ENCODE measurements at places on chromosomes 12 and 14.

GRCh38 chr12:109504068-109504467 is 26.6 kb downstream of the UBE3B start:
- no peaks in the 10 kb centered on the region for H3K4me1 ChIP-seq
- H3K27me3 ChIP-seq: no peaks in the 10 kb centered on the region
- no peak for DNase-seq
- H3K27ac ChIP-seq: no peak overlapping the region
- H3K36me3 ChIP-seq: peaks cover 98% of the 10 kb centered on the region

DNA sequence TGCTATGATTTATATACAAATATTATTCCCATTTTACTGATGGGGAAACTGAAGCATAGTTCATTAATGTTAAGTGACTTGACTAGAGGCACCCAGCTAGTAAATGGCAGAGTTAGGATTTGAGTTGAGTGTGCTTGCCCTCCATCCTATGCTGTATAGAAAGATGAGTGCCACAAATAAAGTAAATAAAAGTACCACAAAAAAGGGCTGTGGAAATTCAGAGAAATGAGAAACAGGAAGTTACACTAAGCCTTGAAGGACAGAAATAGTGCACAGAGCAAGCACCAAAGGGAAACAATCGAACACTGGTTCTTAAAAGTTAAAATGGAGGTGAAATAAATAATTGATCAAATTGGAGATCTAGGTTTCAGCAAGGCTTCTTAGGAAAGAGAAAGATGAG is 9.2 kb upstream of the ABCD2 start:
- no peak overlapping the region for H3K27ac ChIP-seq
- H3K27me3 ChIP-seq: no peaks in the 10 kb centered on the region
- no peaks in the 10 kb centered on the region for H3K4me1 ChIP-seq
- DNase-seq: no peak
- H3K4me3 ChIP-seq: no peak overlapping the region
- H3K36me3 ChIP-seq: no peaks in the 10 kb centered on the region

DNA sequence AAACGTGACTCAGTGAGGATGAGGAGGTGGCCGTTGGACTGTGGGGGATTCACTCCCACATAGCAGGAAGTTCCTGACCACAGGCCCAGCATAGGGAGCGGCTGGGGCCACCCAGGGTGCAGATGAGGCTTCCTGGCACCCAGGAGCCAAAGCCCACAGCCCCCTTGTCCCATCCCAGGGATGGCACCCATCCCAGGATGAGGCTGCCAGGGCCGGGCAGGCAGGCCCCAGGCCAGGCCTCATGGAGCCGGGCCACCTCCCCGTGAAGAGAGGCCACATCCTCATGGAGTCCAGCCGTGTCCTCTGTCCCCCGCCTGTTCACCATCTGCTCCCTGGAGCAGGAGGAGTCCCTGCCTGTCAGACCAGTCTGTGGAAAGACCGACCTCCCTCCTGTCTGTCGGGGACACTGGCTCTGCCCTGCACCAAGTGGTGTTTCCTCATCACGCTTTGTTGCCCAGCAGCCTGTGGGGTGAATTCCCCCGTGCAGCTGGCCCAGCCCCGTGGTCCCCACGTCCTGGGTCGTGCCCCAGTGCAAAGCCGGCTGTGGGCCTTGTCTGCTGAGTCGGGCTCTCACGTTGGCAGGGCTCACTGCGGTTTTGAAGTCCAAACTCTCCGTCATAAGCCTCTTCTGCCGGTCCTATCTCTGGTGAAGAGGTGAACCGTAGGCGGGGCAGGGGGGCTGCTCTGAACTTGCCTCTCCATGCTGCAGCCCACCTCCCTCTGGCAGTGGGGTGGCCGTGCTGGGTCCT is 24.5 kb downstream of the MMP17 start:
- no peak overlapping the region for H3K4me3 ChIP-seq
- no peaks in the 10 kb centered on the region for H3K36me3 ChIP-seq
- H3K27ac ChIP-seq: no peak overlapping the region
- DNase-seq: no peak

GRCh38 chr12:110581931-110582275 is 1.2 kb downstream of the PPTC7 start:
- H3K4me3 ChIP-seq: peak overlapping the region; percentile 96
- H3K27me3 ChIP-seq: no peaks in the 10 kb centered on the region
- no peak for DNase-seq
- peaks cover 9% of the 10 kb centered on the region for H3K4me1 ChIP-seq

DNA sequence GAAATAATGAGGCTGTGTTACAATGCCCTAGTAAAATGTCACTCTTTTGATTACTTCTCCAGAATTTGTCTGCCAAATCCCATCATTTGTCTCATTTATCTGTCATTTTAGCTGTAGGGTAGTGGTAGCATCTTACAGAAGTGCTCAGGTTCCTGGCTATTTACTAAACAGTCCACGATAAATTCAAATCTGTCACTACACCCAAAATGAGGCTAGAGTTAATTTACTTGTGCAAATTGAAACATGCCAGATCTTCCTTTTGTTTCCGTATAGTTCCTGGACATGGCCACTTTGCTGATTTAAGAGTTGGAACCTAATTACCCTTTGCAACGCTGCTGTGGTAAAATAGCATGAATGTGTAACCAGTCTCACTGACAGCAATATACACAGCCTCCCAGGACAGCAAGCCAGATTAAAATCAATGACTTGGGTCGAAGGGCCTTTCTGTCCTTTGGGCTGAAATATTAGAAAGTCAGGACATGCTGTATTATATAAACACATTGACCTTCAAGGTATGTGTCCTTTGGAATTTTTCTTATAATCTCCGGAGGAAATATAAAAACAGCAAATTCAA is 485.4 kb downstream of the MDGA2 start:
- H3K27me3 ChIP-seq: no peaks in the 10 kb centered on the region
- H3K36me3 ChIP-seq: no peaks in the 10 kb centered on the region
- no peak overlapping the region for H3K27ac ChIP-seq
- DNase-seq: no peak
- no peak overlapping the region for H3K4me3 ChIP-seq

GRCh38 chr12:18171571-18171970 is 81.6 kb upstream of the RERGL start:
- no peak for DNase-seq
- H3K4me3 ChIP-seq: no peak overlapping the region
- no peaks in the 10 kb centered on the region for H3K4me1 ChIP-seq

DNA sequence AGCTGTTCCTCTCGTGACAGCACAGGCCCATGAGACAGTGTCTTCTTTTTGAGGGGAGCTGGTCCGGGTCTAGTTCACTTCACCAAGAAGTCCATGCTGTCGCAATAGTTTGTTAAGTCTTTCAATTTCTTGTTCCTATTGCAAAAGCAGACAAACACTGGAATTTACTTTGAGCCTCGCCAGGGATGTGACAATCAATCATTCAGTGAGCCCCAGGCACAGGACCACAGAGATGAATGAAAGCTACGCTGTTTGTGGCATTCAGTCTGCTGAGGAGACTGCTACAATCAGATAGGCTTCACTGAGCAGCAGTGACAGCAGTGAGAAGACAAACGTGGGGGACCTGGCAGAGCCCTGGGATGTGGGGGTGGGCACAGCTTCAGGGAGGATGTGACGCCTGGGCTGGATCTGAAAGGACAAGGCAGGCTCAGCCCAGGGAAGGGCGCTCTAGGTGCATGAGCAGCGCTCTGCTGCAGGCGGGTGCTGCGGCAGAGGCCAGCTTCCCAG is 35.5 kb downstream of the TCTN1 start:
- H3K4me3 ChIP-seq: no peak overlapping the region
- peaks cover 10% of the 10 kb centered on the region for H3K36me3 ChIP-seq
- H3K4me1 ChIP-seq: peaks cover 2% of the 10 kb centered on the region
- DNase-seq: no peak
- H3K27me3 ChIP-seq: no peaks in the 10 kb centered on the region

DNA sequence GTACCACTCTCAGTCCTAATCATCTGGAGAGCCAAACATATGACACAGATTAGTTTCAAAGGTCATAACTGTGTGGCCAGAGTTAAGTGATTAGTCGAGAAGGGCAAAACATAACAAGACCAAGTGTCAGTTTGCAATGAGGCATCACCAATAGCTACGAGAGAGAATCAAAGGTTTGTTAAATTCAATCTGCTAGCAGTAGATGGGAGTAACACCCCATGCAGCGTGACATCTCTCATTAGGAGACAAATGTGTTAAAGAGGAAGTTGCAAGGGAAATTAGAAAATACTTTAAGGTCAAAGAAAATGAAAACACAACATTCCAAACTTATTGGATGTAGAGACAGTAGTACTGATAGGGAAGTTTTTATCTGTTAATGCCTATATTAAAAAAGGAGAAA is 135.7 kb upstream of the SYT10 start:
- no peaks in the 10 kb centered on the region for H3K4me1 ChIP-seq
- no peaks in the 10 kb centered on the region for H3K36me3 ChIP-seq
- no peak overlapping the region for H3K4me3 ChIP-seq

- H3K27me3 ChIP-seq: no peaks in the 10 kb centered on the region
- H3K4me1 ChIP-seq: no peaks in the 10 kb centered on the region
- no peak overlapping the region for H3K4me3 ChIP-seq
- no peaks in the 10 kb centered on the region for H3K36me3 ChIP-seq
- no peak overlapping the region for H3K27ac ChIP-seq
Measured at GRCh38 chr12:40327535-40327934, 102.7 kb downstream of the LRRK2 start.

GRCh38 chr14:76498976-76499375 is 123.0 kb downstream of the ESRRB start:
- H3K4me1 ChIP-seq: no peaks in the 10 kb centered on the region
- no peak for DNase-seq
- no peaks in the 10 kb centered on the region for H3K36me3 ChIP-seq
- no peak overlapping the region for H3K27ac ChIP-seq

DNA sequence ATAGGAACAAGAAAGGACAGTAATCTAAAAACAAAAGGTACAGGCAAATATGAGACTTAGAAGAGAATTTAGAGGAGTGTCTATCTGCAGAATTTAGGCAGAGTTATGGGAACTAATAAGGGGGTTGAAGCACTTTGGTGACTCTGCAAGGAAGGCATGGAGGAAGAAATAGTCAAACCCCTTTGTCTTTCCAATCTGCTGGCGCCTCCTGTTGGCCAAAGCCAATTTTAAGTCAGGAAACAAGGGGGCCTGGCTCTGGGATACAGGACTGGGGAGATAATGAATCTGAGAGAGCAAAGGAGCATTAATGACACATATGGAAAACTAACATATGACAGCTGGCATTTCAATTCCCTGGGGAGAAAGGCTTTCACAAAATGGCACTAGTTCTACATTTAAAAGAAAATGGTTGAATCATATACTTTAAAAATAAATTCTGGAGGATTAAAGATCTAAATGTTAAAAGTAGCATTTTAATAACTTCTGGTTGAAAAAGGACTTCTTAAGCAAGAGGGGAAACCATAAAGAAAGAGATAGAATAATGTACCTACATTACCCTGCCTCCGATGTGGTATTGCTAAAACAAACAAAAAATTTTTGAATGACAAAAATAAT is 48.5 kb upstream of the CSRP2 start:
- peak; percentile 45 for DNase-seq
- no peak overlapping the region for H3K4me3 ChIP-seq
- H3K4me1 ChIP-seq: no peaks in the 10 kb centered on the region
- no peaks in the 10 kb centered on the region for H3K36me3 ChIP-seq
- no peaks in the 10 kb centered on the region for H3K27me3 ChIP-seq
- no peak overlapping the region for H3K27ac ChIP-seq

- H3K36me3 ChIP-seq: peaks cover 24% of the 10 kb centered on the region
- no peaks in the 10 kb centered on the region for H3K27me3 ChIP-seq
- peaks cover 3% of the 10 kb centered on the region for H3K4me1 ChIP-seq
- no peak for DNase-seq
- H3K27ac ChIP-seq: no peak overlapping the region
Measured at GRCh38 chr12:46261646-46262045, 7.2 kb downstream of the SLC38A1 start.

DNA sequence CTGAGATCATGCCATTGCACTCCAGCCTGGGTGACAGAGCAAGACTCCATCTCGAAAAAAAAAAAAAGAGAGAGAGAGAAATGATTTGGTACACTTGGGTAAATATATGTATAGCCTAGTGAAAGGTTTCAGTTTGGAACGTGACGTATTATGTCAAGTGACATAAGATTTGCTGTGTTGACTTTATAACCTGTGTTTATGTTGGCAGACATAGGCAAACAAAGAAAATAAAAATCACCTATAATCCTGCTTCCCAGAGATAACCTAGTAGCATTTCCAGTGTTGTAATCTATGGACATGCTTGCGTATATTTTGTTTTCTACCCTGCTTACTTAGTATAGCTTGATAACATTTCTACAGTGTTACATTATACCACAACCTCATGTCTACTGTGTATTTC is 16.7 kb downstream of the ERG28 start:
- H3K4me3 ChIP-seq: no peak overlapping the region
- no peaks in the 10 kb centered on the region for H3K4me1 ChIP-seq
- no peaks in the 10 kb centered on the region for H3K27me3 ChIP-seq
- no peak overlapping the region for H3K27ac ChIP-seq
- no peak for DNase-seq
- H3K36me3 ChIP-seq: peaks cover 5% of the 10 kb centered on the region

- peak overlapping the region; percentile 90 for H3K27ac ChIP-seq
- H3K36me3 ChIP-seq: peaks cover 57% of the 10 kb centered on the region
- no peak for DNase-seq
- no peaks in the 10 kb centered on the region for H3K27me3 ChIP-seq
- peaks cover 6% of the 10 kb centered on the region for H3K4me1 ChIP-seq
Measured at GRCh38 chr12:42325326-42325652, 605 bp downstream of the ZCRB1 start.

DNA sequence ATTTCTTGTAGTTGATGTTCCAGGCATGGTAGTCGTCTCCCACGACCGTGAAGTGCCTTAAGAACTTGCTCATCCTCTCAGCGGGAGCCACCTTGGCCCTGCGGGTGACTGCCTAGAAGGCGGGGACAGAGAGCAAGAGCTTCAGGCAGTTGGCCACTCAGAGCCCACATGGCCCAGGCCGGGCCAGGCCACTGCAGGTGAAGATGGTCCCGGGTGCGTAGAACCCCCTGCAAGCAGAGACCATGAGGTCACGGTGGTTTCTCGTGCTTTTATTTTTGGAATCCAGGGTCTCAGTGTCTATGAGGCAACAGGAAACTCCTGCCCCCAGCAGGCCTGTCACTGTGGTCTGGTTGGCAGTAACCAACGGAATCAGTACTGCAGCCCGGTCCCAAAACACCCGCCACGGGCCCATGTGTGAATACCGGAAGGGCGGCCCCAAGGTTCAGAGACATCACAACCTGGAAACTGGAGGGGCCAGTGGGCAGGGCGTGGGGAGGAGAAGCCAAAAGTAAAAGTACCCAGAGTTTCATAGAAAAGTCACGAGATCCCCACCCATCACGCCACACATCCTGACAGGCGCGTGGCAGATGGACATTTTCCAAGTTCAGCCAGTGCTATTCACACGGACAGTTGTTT is 27.5 kb downstream of the HVCN1 start:
- no peaks in the 10 kb centered on the region for H3K4me1 ChIP-seq
- no peaks in the 10 kb centered on the region for H3K36me3 ChIP-seq
- H3K27me3 ChIP-seq: no peaks in the 10 kb centered on the region
- H3K4me3 ChIP-seq: no peak overlapping the region
- DNase-seq: no peak

GRCh38 chr12:89701606-89702206 is 6.9 kb downstream of the ATP2B1 start:
- H3K4me1 ChIP-seq: no peaks in the 10 kb centered on the region
- no peaks in the 10 kb centered on the region for H3K36me3 ChIP-seq
- no peak overlapping the region for H3K4me3 ChIP-seq

GRCh38 chr14:94805680-94806288 is 35.9 kb upstream of the GSC start:
- DNase-seq: no peak
- no peak overlapping the region for H3K27ac ChIP-seq
- no peaks in the 10 kb centered on the region for H3K36me3 ChIP-seq

- H3K27me3 ChIP-seq: no peaks in the 10 kb centered on the region
- H3K27ac ChIP-seq: no peak overlapping the region
- DNase-seq: no peak
- H3K4me3 ChIP-seq: no peak overlapping the region
Measured at GRCh38 chr14:73462048-73462715, 3.8 kb upstream of the NUMB start.

All from neuronal stem cell (in vitro differentiated cells).